ENCODE measurements at places on chromosomes 3 and 15. TPM values are rescaled to one million over a fixed set of nuclear protein-coding genes. Genes with fewer than 3 reads are reported as not detected.

The CELF6 gene
- 1.4 TPM for total RNA-seq

The SAMMSON gene
- total RNA-seq, result 0.17 TPM

The IGF2BP2 gene
- 187 TPM for total RNA-seq

The CLDND1 gene
- total RNA-seq, result 100 TPM

The SNX4 gene
- 38.4 TPM for total RNA-seq

The MAP1A gene
- total RNA-seq, result 4.7 TPM

The CLRN1 gene
- not detected for total RNA-seq

- DNase-seq, result no peak
Observed at GRCh38 chr15:80727196-80727595, 32.1 kb downstream of the ABHD17C start.

- no peak for DNase-seq
Observed at GRCh38 chr3:192024751-192025150, 563.8 kb downstream of the PYDC2 start.

DNA sequence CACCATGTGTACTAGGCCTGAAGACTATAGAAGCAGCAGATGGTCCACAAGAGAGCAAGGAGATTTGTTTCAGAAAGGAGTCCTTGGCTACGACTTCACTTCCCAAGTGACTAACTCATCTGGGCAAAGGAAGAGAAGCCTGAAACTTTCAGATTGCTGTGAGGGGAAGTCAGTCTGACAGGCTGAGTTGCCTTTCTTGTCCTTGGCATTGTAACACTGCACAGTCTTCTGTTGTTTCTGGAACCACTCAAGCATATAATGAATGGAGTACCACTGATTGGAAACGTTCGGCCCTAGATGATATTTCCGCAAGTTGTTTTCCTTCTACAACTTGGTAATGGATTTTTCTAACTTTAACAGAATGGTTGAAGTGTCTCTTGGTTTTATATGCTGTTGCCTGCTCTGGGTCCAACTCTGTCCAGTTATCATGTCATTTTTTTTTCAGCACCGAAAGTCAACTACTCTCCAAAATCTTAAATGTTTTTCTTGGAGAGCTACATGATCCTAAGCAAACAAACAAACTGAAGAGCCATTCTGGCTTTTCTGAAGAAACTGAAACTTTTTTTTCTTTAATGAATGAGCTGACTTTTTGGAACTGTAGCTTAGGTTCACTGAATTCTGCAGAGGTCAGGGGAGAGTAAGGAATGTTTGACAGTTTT, 685.7 kb downstream of the MECOM start:
- DNase-seq, result no peak

- no peak for DNase-seq
Observed at GRCh38 chr3:8095724-8096123, 405.9 kb upstream of the LMCD1 start.

GRCh38 chr3:39291903-39292329, 12.1 kb upstream of the CX3CR1 start:
- DNase-seq, result peak; percentile 47

GRCh38 chr3:79367803-79368202, 400.0 kb downstream of the ROBO1 start:
- no peak for DNase-seq

Measured in progenitor cell of endocrine pancreas (in vitro differentiated cells).